ENCODE measurements at places on chromosomes 4 and X.

DNA sequence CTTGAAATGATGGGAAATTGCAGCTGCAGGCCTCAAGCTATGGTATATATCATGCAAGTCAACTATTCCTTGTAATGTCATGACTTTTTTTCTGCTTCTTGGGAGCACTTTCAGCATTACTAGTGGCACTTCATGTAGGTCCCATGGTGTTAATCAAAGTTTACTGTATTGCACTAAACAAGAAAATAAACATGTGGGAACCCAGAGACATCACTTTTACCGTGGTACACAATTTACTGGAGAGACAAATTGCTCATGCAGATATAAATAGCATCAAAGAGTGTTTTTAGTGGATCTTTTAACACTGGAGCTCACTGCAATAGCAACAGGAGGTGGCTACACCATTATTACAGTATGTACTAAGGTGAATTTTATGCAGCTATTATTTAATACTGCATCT is 79.2 kb downstream of the UNC5C start:
- DNase-seq: no peak

GRCh38 chr4:48620831-48621230 is 130.8 kb downstream of the ZAR1 start:
- no peak for DNase-seq

DNA sequence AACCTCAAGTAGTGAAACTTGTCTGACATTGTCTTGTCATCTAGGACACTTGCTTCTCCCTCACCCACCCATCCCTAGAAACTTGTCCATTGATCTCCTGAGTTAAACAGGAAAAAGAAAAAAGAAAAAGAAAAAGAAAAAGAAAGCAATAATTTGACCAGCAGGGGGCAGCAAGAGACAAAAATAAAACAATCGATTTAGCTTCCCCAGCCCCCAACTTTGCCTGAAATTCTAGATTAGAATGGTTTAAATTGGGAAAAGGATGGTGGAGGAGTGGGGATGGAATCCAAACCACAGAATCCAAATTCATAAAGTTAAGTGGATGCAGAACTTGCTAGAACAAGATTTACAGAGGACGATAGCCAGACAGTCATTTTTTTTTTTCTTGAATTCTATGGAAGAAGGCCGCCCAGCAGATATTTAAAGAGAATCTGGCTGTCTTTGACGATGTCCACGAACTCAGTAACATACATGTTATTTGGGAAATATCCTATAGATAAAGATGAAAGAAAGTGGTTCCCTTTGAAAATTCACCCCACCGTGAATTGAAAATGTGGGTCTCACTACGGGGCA is 282.9 kb downstream of the USP46 start:
- DNase-seq: peak; percentile 15

DNA sequence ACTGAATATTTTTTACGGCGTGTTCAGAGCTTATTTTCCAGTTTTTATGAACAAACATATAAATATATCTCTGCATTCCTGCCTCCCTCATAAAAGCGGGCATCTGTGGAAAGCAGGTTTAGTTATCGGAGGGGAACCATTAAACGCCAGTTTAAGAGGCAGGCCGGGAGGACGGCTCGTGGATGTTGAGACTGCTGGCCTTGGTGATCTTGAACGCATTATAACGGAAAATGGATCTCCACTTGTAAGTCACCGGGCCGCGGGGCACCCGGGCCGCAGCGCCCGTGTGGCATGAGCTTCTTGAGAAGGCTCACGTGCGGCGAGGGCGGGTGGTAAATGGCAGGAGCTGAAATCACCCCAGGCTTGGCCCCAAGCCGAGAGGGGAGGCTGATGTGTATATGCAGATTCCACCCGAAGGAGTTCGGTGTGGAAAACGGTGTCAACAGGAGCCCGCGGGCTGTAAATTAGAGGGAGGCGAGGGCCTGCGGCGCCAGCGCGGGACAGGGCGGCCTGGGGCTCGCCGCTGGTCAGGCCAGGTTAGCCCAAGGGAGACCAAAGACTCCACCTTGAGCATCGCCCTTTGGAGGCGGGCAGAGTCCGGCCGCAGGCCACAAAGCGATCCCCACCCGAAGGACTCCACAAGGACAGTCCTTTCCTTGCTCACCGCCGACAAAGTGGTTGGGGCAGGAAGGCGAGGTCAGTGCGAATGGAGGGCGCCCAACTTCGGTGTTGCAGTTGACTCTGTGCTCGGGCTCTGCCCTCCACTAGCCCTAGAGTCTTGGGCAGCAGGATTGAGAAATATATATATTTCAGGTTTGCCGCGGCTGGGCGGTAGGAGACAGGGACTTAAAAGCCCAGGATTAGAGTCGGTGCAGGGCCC is 1.3 kb upstream of the HAND2 start:
- no peak for DNase-seq

DNA sequence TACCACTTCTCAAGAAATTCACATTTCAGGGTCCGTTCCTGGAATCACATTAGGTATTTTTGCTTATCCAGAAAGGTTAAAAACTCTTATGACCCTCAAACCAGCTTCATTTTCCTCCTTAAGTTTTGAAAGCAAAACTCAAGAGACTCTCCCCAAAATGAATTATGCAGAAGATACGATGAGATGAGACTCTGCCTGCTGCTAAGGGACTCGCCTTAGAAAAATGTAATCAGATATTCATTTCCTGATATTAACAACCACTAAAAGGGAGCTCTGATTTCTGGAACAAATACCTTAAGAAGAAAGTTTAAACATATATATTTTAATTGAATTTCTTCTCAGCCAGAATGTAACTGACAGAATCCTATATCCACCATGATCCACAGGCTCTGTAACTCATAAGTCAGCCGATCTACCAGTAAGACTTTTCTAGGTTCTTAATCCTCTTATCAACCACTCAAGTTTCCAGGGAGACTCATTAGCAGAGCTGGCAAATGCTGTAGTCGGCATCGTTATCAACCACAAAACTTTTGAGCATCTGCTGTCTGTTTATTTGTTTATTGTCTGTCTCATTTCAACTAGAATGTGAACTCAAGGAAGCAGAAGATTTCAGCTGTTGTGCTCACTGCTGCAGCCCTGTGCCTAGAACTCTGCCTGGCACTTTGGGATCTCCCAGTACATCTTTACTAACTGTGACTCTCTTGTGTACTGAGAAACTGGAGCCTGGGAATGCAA is 112.5 kb downstream of the LDB2 start:
- no peak for DNase-seq

- no peak for DNase-seq
These were observed 23.8 kb downstream of the BMX start for GRCh38 chrX:15524417-15524816.
